ENCODE measurements at places on chromosomes 3 and 15. TPM values are rescaled to one million over a fixed set of nuclear protein-coding genes. Genes with fewer than 3 reads are reported as not detected.

- no peak for DNase-seq
Measured at GRCh38 chr3:72232777-72233176, 447.8 kb upstream of the PROK2 start.

GRCh38 chr3:151410891-151411559 is 26.5 kb upstream of the P2RY12 start:
- peak; percentile 63 for DNase-seq

GRCh38 chr3:35946854-35947515 is 307.7 kb downstream of the ARPP21 start:
- DNase-seq: no peak

GRCh38 chr3:150114873-150115540 is 144.3 kb upstream of the PFN2 start:
- DNase-seq: peak; percentile 73

DNA sequence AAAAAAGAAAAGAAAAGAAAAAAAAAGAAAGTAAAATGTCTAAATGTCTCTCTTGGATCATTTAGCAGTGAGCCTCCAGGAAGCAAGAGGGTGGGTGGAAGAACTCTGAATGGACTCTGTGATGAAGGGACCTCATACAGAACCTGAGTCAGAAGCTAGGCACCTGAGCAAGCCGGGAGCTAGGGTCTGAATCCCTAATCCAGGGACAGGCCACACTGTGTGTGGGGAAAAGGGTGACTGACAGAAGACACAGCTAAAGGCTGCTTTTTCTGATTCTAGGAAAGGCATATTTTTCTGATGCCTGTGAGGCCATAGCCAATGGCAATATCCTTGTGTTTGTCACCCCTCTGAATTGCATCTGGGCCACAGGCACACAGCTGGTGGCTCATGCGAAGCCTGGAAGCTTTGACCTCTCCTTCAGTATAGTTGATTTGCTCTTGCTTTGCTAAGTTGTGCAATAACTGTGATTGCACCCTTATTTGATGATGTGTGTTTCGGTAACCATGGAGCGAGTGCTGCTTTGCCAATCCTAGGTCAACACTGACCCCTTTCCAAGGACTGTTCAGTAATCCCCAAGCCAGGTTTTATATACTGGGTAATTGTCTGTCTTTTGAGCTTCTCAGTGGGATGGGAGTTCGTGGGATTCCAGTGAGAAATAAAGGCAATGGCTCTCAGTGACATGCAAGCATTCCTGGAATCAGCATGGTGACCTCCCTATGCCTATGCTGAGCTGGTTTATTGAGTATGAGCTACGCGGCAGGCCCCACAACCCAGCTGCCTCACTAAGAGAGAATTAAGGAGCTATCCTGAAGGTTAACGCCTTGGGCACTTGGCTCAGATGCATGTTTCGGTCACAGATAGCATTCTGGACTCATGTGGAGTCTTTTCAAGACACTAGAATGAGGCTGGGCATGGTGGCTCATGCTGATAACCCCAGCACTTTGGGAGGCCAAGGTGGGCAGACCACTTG is 49.0 kb upstream of the OSBPL11 start:
- DNase-seq: peak; percentile 61

- peak; percentile 86 for DNase-seq
Measured at GRCh38 chr3:10015461-10015904, 10.8 kb upstream of the FANCD2 start.

- peak; percentile 43 for DNase-seq
Measured at GRCh38 chr15:62426387-62426956, 261.4 kb upstream of the C2CD4B start.

GRCh38 chr15:93895976-93896770 is 335.2 kb upstream of the MCTP2 start:
- DNase-seq: no peak

The KBTBD13 gene
- not detected for total RNA-seq

The GOLGA8O gene
- total RNA-seq: not detected

The MAGI1 gene
- total RNA-seq: 13.8 TPM

The SKOR1 gene
- total RNA-seq: 0.11 TPM

The ANKUB1 gene
- total RNA-seq: not detected

The CHRNB4 gene
- not detected for total RNA-seq
